Naive thymus-derived CD4-positive, alpha-beta T cell (primary cell): ENCODE measurements at places on chromosomes 4 and X. TPM values are rescaled to one million over a fixed set of nuclear protein-coding genes. Genes with fewer than 3 reads are reported as not detected.

KIT gene
- 1.2 TPM for total RNA-seq

AFP gene
- not detected for total RNA-seq

STX18 gene
- 26.4 TPM for total RNA-seq

FAM133A gene
- total RNA-seq, result not detected

SUPT20HL1 gene
- not detected for total RNA-seq

CXCL11 gene
- not detected in 2 replicates for total RNA-seq

TRIML2 gene
- not detected for total RNA-seq

P2RY8 gene
- total RNA-seq, result 112 TPM

GAGE13 gene
- not detected for total RNA-seq

SPANXD gene
- total RNA-seq, result not detected

PNCK gene
- total RNA-seq, result not detected

SCRG1 gene
- not detected for total RNA-seq

BEX2 gene
- 4.4 and 4.8 TPM in 2 replicates for total RNA-seq

DNA sequence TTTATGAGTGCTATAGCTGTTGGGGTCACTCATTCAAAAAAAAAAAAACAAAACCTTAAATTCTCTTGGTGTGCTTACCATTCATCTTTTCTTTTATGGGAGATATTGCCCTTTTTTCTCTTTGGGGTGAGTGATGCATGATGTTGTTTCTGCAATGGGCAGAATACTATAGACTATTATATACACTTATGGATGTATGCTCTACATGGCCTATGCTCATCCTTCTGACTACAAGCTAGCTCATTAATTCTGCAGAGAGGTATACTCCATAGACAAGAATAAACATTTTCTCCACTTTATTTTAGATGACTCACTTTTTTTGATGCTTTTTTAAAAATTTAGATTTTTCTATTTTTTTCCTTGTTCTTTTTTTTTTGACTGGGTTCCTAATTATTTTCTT, 160.3 kb upstream of the ANK2 start:
- no peak overlapping the region for H3K27ac ChIP-seq
- no peaks in the 10 kb centered on the region for H3K4me1 ChIP-seq
- H3K4me3 ChIP-seq, result no peak overlapping the region
- H3K27me3 ChIP-seq, result no peaks in the 10 kb centered on the region
- no peaks in the 10 kb centered on the region for H3K36me3 ChIP-seq

DNA sequence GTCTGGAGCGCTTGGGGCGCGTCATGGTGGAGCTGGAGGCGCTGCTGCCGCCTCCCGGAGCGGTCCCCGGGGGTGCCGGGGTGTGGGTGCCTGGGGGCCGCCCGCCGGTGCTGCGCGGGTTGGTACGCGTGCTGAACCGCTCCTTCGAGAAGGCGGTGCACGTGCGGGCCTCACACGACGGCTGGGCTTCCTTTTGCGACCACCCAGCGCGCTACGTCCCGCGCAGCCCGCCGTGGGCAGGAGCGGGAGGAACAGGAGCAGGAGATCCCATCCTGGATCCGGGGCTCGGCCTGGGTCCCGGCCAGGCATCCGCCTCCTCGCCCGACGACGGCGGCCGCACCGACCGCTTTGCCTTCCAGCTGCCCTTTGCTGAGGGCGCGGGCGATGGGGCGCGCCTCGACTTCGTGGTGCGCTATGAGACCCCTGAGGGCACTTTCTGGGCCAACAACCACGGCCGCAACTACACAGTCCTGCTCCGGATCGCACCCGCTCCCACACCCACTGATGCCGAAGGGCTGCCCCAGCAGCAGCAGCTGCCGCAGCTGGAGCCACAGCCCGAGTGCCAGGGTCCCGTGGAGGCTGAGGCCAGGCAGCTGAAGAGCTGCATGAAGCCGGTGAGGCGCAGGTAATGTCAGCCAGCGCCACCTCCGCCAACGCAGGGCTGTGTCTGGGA, 792 bp downstream of the PPP1R3F start:
- H3K36me3 ChIP-seq, result no peaks in the 10 kb centered on the region
- H3K4me3 ChIP-seq, result peak overlapping the region; percentile 53
- DNase-seq, result no peak

GRCh38 chrX:49746306-49746705, 50.5 kb upstream of the PAGE1 start:
- H3K27me3 ChIP-seq, result no peaks in the 10 kb centered on the region
- no peaks in the 10 kb centered on the region for H3K4me1 ChIP-seq
- no peak overlapping the region for H3K27ac ChIP-seq
- H3K4me3 ChIP-seq, result no peak overlapping the region
- no peaks in the 10 kb centered on the region for H3K36me3 ChIP-seq

DNA sequence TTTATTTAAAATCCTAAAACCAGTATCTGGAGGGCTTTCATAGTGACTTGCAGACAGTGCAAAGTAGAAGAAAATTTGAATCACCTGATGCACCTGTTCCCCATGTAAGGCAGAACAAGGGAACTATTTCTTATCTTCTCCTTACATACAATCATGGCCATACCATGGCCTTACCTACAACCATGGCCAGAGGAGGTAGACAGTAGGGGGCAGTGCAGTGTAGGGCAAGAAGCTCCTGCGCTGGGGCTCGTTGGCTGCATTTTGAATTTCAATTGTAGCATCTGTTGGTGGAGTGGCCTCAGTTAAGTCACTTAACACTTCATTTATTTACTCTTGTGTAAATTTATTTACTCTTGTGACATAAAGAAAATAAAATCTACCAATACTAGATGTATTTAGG, 33.0 kb downstream of the GALNTL6 start:
- DNase-seq, result no peak
- H3K4me1 ChIP-seq, result no peaks in the 10 kb centered on the region
- H3K27ac ChIP-seq, result no peak overlapping the region

DNA sequence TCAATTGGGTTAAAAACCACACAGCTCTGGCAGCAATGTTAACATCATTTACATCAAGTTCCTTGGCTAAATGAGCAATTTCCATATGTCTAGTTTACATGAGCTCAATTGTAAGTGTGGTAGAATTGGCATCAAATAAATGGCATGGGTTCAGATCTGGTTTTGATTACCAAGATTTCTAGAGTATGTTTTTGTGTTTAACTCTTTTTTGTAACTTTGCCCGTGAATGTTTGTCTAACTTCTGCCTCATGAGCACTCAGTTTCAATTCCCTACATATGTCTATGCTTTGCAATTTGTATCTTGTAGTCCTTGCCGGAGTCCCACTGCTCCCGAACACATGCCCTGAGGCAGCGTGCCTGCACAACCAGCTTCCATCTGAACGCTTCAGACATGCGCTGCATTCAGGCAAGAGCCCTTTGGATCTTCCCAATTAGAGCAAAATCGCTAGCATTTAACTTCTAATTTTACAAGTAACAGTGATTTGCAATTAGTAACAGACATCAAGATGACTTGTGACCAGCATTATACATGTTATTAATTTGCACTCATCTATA, 644.4 kb downstream of the TRIML1 start:
- no peak for DNase-seq
- no peaks in the 10 kb centered on the region for H3K36me3 ChIP-seq
- no peak overlapping the region for H3K27ac ChIP-seq
- H3K4me1 ChIP-seq, result no peaks in the 10 kb centered on the region

DNA sequence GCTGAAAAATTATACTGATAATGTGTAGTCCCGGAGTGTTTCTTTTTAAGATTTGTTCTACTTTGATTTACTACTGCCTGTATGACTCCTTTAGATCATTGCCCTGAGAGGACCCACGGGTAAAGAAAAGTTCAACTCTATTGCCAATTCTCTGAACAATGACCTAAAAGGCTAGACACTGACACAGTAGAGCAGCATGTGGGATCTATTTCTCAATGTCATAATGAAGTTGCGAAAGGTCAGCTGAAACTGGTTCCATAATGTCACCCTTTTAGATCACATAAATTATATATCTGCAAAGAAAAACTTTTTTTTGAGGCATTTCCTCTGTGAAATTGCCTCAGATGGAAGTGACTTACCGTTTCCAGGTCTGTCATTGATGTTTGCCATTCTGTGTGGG, 67.4 kb downstream of the GLRB start:
- H3K27me3 ChIP-seq, result no peaks in the 10 kb centered on the region
- H3K36me3 ChIP-seq, result no peaks in the 10 kb centered on the region

DNA sequence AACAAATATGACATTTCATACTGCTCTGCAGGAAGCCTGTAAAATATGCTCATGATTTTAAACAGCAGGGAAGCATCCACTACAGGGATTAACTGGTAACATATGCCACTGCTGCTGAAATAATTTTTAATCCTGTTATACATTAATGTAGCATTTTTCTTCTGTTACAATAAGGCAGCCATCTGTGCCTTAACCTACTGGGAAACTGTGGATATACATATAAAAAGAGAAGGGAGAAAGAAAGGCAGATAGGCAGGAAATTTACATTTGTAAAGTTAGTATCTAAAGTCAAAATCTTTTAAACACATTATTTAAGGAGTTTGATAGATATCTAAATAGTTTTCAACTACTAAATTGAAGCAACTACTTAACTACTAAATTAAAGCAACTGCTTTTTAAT, 514.6 kb upstream of the KLHL4 start:
- no peaks in the 10 kb centered on the region for H3K36me3 ChIP-seq
- no peak overlapping the region for H3K27ac ChIP-seq
- DNase-seq, result no peak
- H3K27me3 ChIP-seq, result no peaks in the 10 kb centered on the region

DNA sequence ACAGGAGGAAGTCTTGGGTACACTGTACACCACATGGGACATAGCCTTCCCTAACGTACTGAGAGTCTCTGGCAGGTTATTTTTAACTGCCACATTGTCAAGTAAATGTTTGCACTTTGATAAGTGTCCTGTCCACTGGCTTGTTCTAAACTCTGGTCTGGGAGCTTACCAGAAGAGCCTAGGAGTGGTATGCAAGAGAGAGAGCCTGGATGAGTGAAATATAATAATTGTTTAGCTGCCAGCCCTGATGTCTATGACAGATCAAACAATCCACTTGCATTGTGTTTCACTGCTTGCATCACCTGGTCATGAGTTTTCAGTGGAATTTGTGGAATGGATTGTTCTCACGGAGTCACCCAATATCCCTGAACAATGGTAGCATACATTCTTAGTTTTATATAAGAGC, 91.6 kb downstream of the SHROOM3 start:
- H3K4me3 ChIP-seq, result no peak overlapping the region
- no peaks in the 10 kb centered on the region for H3K27me3 ChIP-seq

GRCh38 chrX:8484360-8484949, 19.8 kb downstream of the VCX3B start:
- no peaks in the 10 kb centered on the region for H3K4me1 ChIP-seq
- H3K4me3 ChIP-seq, result no peak overlapping the region
- DNase-seq, result no peak

DNA sequence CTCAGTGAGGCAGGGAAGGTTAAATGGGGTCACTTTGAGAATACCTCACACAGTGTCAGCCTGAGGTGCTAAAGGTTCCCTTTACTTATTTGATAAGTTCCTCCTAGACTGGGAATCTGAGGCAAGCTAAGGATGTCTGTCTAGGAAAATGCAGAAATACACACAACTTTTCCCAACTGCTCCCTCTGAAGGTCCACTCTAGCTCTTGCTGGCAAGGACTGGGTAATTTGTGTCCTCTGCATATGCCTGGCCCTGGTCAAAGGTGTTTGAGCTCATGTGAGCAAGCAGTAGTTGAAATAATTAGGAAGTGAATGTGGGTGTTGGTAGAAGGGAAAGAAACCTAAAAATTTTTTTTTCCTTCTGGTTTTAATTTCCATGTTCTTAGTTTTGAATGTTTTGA, 21.3 kb downstream of the TXLNG start:
- H3K4me1 ChIP-seq, result no peaks in the 10 kb centered on the region
- H3K4me3 ChIP-seq, result no peak overlapping the region
- H3K27me3 ChIP-seq, result no peaks in the 10 kb centered on the region
- H3K27ac ChIP-seq, result no peak overlapping the region
- no peak for DNase-seq

DNA sequence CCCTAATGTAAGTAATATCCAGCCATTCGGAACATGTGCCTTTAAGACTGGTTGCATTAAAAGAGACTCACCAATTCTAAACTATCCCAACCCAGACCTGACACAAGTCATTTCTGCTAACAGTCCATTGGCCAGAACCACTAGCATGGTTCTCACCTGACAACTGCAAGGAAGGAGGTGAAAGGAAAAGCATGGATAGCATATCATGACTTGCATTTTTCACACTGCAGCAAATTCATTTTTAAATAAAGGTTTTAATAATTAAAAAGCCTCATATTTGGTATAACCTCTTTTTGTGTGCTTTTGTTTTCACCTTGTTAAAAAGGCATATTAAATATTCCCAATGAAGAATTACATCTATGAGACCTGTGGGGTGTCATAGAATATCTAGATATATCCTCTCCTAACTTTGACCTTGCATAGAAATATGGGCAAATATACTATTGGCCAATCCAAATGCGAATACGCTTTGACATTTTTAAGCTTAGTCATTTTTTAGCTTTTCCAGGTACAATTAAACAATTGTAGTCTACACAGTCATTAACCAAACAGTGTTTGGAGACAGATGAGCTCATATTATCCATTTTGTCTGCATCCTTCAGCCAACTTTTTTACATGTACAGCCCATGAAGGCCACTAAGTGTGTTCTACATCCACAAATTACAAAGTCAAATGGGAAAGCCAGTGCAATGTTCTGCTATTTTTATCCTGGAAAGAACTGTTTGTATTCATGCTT, 295.3 kb downstream of the PDGFC start:
- H3K4me3 ChIP-seq, result no peak overlapping the region
- H3K4me1 ChIP-seq, result no peaks in the 10 kb centered on the region
- no peak for DNase-seq
- H3K36me3 ChIP-seq, result no peaks in the 10 kb centered on the region
- no peak overlapping the region for H3K27ac ChIP-seq
- no peaks in the 10 kb centered on the region for H3K27me3 ChIP-seq
